Muscle of leg (tissue), 16 donors: ENCODE measurements at places on chromosomes 1 and 21. TPM values are rescaled to one million over a fixed set of nuclear protein-coding genes. Genes with fewer than 3 reads are reported as not detected.

- no peaks in the 10 kb centered on the region for H3K4me1 ChIP-seq
- no peaks in the 10 kb centered on the region for H3K36me3 ChIP-seq
- no peak overlapping the region for H3K27ac ChIP-seq
- DNase-seq: no peak
These were observed 30.2 kb upstream of the SLAMF1 start for GRCh38 chr1:160676869-160677597.

- H3K27me3 ChIP-seq: peaks cover 61% of the 10 kb centered on the region
- no peaks in the 10 kb centered on the region for H3K36me3 ChIP-seq
- H3K4me1 ChIP-seq: peaks cover 26% of the 10 kb centered on the region
- no peak overlapping the region for H3K4me3 ChIP-seq
- peak; percentile 51 for DNase-seq
These were observed 1.6 kb upstream of the AJAP1 start for GRCh38 chr1:4652631-4653327.

The ERICH3 gene
- total RNA-seq: 0.04 TPM

GRCh38 chr1:178501705-178502329 lies 5.1 kb upstream of the CLEC20A start:
- H3K27ac ChIP-seq: no peak overlapping the region
- H3K27me3 ChIP-seq: no peaks in the 10 kb centered on the region
- H3K36me3 ChIP-seq: no peaks in the 10 kb centered on the region
- H3K4me3 ChIP-seq: no peak overlapping the region
- no peaks in the 10 kb centered on the region for H3K4me1 ChIP-seq

DNA sequence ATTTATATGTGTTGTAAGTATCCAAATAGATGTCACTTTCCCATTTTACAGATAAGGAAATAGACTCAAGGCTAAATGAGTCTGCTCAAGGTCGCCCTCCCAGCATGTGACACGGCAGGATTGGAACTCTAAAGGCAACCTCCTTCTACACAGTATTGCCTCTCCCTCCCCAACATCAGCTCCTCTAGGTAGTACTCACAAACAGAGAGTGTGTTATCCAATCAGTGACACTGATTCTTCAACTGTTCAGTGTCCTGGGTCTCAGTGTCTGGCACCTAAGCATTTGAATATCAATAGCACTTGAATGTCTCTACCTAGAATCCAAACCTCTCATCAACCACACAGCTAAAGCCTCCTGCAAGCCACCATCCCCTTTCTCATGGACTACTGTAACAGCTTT lies 87.1 kb downstream of the DAB1 start:
- H3K4me3 ChIP-seq: no peak overlapping the region
- H3K27ac ChIP-seq: no peak overlapping the region
- no peaks in the 10 kb centered on the region for H3K4me1 ChIP-seq
- no peaks in the 10 kb centered on the region for H3K36me3 ChIP-seq

The PADI2 gene
- 37.2 TPM for total RNA-seq

The PGBD5 gene
- total RNA-seq: 10.3 TPM

DNA sequence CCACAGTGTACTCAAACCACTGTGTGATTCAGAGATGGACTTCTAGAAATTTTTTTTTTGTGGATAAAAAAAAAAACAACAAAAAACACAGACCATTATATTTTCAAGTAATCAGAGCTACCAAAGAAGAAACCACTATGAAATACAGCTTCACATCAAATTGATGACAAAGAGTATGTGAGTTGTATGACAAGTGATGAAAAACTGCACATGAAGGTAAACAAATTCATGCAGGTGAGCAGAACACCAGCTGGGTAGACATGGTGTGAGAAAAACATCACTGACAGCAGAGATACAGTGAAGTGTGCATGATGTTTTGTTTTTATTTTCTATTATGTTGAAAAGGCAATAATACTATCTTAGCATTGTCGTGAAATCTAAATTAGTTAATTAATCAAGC lies 8.0 kb upstream of the PTPRC start:
- no peak for DNase-seq
- H3K4me1 ChIP-seq: no peaks in the 10 kb centered on the region
- H3K27me3 ChIP-seq: no peaks in the 10 kb centered on the region
- no peak overlapping the region for H3K4me3 ChIP-seq
- H3K36me3 ChIP-seq: no peaks in the 10 kb centered on the region

GRCh38 chr21:44823179-44823660 lies 5.4 kb upstream of the SUMO3 start:
- no peak overlapping the region for H3K27ac ChIP-seq
- no peaks in the 10 kb centered on the region for H3K36me3 ChIP-seq
- DNase-seq: no peak
- H3K4me1 ChIP-seq: no peaks in the 10 kb centered on the region
- no peak overlapping the region for H3K4me3 ChIP-seq
- H3K27me3 ChIP-seq: peaks cover 5% of the 10 kb centered on the region

- no peaks in the 10 kb centered on the region for H3K27me3 ChIP-seq
- no peak overlapping the region for H3K27ac ChIP-seq
- no peaks in the 10 kb centered on the region for H3K4me1 ChIP-seq
- H3K36me3 ChIP-seq: no peaks in the 10 kb centered on the region
- no peak overlapping the region for H3K4me3 ChIP-seq
These were observed 147.9 kb upstream of the JUN start for GRCh38 chr1:58931756-58932155.

The CTBS gene
- 4.5 TPM for total RNA-seq

DNA sequence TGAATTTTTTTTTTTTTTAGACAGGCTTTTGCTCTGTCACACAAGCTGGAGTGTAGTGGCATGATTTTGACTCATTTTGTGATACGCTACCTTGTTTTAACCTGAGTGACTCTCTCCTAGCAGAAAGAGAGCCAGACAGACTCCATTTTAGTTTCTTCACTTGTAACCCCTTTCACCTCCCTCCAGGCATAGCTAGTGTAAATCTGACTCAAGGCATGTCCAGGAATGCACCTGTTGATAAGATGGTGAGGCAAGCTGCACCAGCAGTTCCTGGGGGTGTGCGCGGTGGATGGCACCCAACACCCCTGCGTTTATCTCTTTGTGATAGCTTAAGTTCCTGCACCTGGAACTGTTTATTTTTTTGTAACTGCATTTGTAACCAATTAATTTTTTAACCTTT lies 4.7 kb upstream of the PHACTR4 start:
- no peaks in the 10 kb centered on the region for H3K36me3 ChIP-seq
- no peak overlapping the region for H3K27ac ChIP-seq
- H3K27me3 ChIP-seq: no peaks in the 10 kb centered on the region
- no peak overlapping the region for H3K4me3 ChIP-seq
- no peak for DNase-seq

GRCh38 chr1:42933610-42934491 lies 24.8 kb downstream of the SLC2A1 start:
- H3K36me3 ChIP-seq: peaks cover 29% of the 10 kb centered on the region
- no peaks in the 10 kb centered on the region for H3K27me3 ChIP-seq
- H3K4me3 ChIP-seq: no peak overlapping the region
- no peak for DNase-seq
- H3K4me1 ChIP-seq: peaks cover 51% of the 10 kb centered on the region

The SPRR1B gene
- total RNA-seq: not detected

The LHX8 gene
- 0.09 TPM for total RNA-seq

GRCh38 chr1:203306965-203307541 lies 1.7 kb downstream of the BTG2 start:
- peaks cover 40% of the 10 kb centered on the region for H3K36me3 ChIP-seq
- DNase-seq: no peak
- peak overlapping the region; percentile 95 for H3K27ac ChIP-seq
- H3K4me1 ChIP-seq: peaks cover 40% of the 10 kb centered on the region
- H3K4me3 ChIP-seq: peak overlapping the region; percentile 99
- H3K27me3 ChIP-seq: no peaks in the 10 kb centered on the region

DNA sequence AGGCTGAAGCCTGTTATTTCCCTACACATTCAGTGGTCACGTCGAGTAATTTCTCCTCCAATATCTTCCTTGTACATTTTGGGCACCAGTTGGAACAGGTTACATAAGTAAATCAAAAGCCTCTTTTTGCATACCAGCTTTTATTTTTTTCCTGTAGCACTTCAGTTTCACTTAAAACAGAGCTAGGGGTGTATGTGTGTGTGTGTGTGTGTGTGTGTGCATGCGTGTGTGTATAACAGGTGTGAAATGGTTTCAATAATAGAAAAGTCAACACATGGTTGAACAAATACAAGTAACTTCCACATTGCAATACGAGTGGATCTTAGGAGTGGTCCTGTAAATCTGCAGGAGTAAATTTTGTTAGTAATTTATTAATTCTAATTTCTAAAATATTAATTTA lies 3.0 kb upstream of the MAN1A2 start:
- no peak overlapping the region for H3K4me3 ChIP-seq
- H3K27ac ChIP-seq: no peak overlapping the region
- H3K27me3 ChIP-seq: no peaks in the 10 kb centered on the region
- DNase-seq: no peak
- H3K36me3 ChIP-seq: no peaks in the 10 kb centered on the region
- peaks cover 8% of the 10 kb centered on the region for H3K4me1 ChIP-seq

The TSPAN1 gene
- not detected for total RNA-seq

DNA sequence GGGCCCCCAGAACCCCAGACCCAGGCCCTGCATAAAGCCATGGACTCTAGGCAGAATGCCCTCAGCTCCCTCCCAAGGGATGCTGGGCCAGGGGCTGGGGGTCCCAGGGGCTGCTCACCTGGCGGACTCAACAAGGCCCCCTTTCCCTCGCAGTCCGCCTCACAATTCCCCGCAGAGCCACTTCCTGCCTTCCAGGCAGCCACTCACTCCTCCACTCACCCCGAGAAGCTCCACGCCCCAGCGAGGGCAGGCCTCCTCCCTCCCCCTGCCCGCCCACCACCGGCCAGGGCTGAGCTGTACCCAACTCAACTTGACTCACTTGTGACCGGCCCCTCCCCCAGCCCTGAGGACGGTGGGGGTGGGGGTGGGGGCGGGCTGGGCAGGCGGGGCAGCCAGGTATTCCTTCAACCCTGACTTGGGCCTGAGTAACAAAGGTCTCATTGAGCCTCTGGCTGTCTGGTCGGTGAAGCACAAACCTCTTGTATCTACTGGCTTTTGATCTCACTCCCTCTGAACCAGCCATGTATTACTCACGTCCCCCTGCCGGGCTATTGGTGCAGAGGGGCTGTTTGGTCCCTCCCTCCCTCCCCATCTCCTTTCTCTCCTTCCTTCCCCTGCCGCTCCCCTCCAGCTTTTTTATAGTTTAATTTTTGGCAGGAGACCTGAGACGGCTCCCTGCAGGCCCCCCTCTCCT lies 5.9 kb downstream of the BLACAT1 start:
- no peak for DNase-seq
- no peak overlapping the region for H3K27ac ChIP-seq
- H3K4me1 ChIP-seq: peaks cover 26% of the 10 kb centered on the region
- H3K36me3 ChIP-seq: no peaks in the 10 kb centered on the region

The ZFP69B gene
- 3.5 TPM for total RNA-seq

DNA sequence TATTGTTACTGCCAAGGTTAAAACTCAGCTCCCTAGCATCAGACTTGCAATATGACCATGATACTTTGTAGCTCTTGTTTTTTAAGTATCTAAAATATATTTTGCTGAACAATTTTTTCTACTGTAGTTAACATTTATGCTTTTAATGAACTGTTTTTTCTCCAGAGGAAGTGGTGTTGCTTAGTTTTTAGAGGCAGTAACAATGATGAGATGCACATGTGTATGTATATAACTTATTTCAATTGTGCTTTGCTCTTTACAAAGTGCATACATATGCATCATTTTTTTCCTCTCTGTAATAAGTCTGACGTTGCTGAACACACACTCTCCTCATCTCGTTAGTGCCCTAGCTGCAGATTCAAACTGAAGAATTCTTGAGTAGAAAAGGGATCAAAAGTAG lies 418.8 kb downstream of the ZP4 start:
- H3K4me3 ChIP-seq: no peak overlapping the region
- no peaks in the 10 kb centered on the region for H3K36me3 ChIP-seq
- no peak overlapping the region for H3K27ac ChIP-seq
- no peaks in the 10 kb centered on the region for H3K4me1 ChIP-seq
- no peaks in the 10 kb centered on the region for H3K27me3 ChIP-seq
- peak; percentile 40 for DNase-seq

DNA sequence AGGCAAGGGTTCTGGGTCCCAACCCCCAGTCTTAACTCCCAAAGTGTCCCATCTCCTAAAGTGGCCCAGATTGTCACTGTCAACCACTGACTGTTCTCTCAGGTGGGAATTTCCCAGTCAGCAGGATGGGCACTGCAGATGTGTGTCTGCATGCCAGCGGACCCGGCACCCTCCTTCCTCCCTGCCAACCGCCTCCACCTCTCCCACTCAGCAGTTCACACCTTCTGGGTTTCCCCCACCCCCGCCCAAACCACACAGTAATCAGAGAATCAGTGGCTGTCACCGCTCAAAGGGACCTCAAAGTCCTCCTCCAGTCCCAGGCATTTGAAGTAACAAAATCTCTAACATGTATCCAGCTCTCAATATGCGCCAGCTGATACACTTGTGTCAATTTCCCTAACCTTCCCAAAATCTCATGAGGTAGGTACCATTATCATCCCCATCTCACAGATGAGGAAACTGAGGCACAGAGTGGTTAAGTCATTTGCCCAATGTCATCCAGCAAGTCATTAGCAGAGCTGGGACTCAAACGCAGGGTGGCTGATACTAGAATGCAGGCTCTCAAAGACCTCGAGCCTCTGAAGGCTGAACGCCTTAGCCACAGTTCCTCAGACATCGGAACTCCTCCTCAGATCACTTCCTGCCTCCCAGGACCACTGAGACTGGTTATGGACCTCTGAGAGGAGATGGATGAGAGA lies 4.8 kb downstream of the RUNX3 start:
- no peak overlapping the region for H3K4me3 ChIP-seq
- H3K4me1 ChIP-seq: peaks cover 17% of the 10 kb centered on the region
- H3K36me3 ChIP-seq: no peaks in the 10 kb centered on the region

DNA sequence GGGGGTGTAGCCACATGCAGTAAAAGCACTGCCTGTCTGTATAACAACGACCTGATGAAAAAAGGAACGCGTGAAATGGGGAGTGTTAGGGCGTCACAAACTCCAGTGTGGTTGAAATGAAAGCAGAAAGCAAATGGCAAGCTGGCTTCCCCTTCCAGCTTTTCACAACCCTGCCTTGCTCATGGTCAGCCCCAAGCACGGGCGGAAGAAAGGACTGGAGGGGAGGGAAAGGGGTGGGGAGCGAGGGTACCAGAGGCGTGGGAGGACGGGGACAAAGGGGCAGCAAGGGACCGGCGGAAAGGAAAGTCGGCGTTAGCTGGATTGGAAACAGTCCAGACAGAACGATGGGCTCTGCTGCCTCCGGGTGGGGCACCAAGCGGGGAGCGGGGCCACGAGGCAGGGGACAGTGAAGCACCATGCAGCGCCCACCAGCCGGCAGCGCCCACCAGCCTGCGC lies 9.6 kb downstream of the VPS26C start:
- peak overlapping the region; percentile 88 for H3K27ac ChIP-seq
- H3K27me3 ChIP-seq: no peaks in the 10 kb centered on the region
- DNase-seq: peak; percentile 50
- peaks cover 12% of the 10 kb centered on the region for H3K4me1 ChIP-seq
- peaks cover 2% of the 10 kb centered on the region for H3K36me3 ChIP-seq
- peak overlapping the region; percentile 62 for H3K4me3 ChIP-seq
